Dermis microvascular lymphatic vessel endothelial cell (primary cell): ENCODE measurements at places on chromosomes 2 and 18. TPM values are rescaled to one million over a fixed set of nuclear protein-coding genes. Genes with fewer than 3 reads are reported as not detected.

The OTOS gene
- total RNA-seq, result not detected in 2 replicates

The CCDC141 gene
- total RNA-seq, result 0.63 and 1.5 TPM in 2 replicates

The TUBA3D gene
- not detected in 2 replicates for total RNA-seq

The PLEKHB2 gene
- 102 and 148 TPM in 2 replicates for total RNA-seq

The ASNSD1 gene
- 46.7 and 47.1 TPM in 2 replicates for total RNA-seq

The C2orf81 gene
- under 0.01 and 0.13 TPM in 2 replicates for total RNA-seq

The IL1R1 gene
- total RNA-seq, result 7.2 and 46.9 TPM in 2 replicates

The THAP4 gene
- total RNA-seq, result 36.5 and 44.8 TPM in 2 replicates
